ENCODE measurements at places on chromosomes 2 and 18.

GRCh38 chr18:37231251-37231650, 334.3 kb downstream of the CELF4 start:
- DNase-seq, result no peak

- DNase-seq, result no peak
Measured at GRCh38 chr18:74511823-74512222, 15.7 kb downstream of the CNDP2 start.

DNA sequence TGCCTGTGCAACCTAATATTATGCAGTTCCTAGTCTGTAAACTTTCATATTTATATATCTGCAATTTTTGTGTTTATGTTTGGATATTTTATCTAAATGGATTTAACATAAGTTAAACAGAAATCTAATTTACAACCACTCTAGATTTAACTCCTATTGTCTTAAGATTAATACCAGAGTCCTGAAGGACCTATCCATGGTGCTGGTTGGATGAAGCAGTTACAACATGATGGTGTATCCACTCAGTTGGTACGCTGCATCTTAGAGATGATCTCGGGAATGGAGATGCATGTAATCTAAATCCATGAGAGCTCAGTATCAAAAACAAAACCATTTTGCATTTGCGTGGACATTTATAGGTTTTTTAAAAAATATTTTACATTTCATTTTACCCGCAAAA, 745.9 kb upstream of the SLC8A1 start:
- DNase-seq, result no peak

GRCh38 chr2:219118504-219118903, 42.1 kb downstream of the NHEJ1 start:
- no peak for DNase-seq

DNA sequence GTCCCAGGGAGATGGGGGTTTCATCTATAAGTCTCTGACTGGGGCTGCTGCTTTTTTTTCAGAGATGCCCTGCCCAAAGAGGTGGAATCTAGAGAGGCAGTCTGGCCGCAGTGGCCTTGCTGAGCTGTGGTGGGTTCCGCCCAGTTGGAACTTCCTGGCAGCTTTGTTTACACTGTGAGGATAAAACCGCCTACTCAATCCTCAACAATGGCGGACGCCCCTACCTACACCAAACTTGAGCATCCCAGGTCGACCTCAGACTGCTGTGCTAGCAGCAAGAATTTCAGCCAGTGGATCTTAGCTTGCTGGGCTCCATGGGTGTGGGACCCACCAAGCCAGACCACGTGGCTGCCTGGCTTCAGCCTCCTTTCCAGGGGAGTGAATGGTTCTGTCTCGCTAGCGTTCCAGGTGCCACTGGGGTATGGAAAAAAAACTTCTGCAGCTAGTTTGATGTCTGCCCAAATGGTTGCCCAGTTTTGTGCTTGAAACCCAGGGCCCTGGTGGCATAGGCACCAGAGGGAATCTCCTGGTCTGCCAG, 152.6 kb upstream of the CYP26B1 start:
- no peak for DNase-seq

DNA sequence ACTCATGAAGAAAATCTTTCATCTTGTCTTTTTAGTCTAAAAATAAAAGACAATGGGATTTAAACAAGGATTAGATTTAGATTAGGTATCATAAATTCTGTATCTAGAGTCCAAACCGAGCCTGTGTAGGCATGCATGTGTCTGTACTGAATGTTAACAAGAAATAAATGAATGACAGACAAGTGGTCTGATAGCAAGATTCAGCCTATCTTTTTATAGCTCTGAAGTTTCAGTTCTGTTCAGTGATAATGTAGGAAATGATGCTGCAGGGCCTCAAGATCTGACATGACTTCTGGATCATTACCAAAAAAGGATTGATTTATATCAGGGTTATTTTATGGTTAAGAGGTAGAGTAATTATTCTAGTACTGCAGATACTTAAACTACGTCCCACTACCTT, 137.0 kb upstream of the ATP5MC3 start:
- no peak for DNase-seq

GRCh38 chr2:102336502-102336945, 19.1 kb upstream of the IL18R1 start:
- DNase-seq, result no peak

GRCh38 chr18:63022429-63023022, 297.0 kb downstream of the BCL2 start:
- no peak for DNase-seq

- no peak for DNase-seq
Measured at GRCh38 chr2:197236816-197237215, 73.8 kb downstream of the ANKRD44 start.

- DNase-seq, result no peak
Measured at GRCh38 chr18:47701134-47701533, 229.3 kb downstream of the SMAD2 start.

GRCh38 chr2:111975819-111976218, 77.4 kb downstream of the MERTK start:
- DNase-seq, result no peak

DNA sequence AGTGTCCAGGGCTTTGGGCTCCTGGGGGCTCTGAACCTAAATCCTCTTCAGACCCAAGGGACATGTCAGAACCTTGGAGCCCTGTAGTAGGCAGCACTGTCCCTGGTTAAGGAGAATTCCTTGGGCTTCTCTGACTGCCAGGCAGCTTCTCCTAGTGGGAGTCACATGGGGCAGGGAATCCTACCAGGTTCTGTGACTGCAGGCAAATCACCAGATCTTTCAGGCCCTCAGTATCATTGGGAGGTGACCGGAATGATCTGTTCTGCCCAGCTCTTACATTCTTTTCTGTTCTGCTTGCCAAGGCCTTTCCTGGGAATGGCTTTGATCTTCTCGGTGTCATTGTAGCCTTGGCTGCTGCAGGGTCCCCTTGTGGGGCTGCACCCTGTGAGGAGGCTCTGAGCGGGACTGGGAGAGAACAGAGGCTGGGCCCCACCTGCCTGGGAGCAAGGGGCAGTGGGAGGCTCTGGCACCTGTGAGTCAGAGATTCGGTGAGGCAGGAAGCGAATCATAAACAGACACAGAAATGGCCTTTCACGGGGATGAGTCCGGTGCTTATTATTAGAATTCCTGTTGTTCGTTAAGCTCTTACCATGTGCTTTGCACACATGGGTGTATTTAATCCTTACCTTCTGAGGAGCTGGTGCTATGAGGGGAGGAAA, 14.1 kb downstream of the CEP68 start:
- DNase-seq, result no peak

- no peak for DNase-seq
Measured at GRCh38 chr2:145910416-145910815, 1390.5 kb upstream of the ZEB2 start.

DNA sequence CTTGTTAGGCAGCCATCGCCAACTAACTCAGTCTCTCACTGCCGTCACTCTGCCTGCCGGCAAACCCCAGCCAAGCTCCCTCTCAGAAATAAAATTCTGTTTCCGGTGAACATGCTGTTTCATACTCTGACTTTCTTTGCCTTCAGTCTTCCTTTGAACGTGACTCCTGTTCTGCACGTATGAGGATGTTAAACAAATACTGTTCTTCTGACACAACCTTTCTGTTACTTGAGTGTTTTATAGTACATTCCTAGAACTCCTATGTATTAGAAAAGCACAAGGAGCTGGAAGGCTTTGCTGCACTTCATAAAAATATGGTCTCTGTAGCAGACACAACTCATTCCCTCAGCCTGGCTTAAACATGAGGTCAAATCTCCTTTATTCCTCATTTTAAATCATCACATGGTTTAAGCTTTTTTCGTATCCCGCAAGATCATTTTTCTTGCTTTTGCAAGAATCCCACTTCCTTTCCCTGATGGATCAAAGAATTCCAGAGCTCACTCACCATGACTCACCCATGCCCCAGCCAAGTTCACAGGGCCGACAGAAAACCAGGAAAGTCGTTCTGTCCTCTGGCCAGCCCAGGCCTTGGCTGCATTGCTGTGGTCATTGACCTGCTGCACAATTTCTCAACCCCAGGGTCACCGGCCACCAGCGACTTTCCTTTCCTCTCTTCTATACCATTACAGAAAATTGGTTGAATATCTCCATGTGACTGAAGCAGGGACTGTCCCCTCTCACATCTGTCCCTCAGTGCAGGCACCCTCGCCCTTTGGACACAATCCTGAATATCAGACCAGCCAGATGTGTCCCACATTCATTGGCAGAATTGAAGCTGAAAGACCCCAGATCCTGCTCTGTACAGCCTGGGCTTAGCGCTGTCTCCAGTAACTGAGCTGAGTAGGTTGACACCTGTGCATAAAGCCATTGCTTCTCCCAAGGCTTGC, 183.1 kb upstream of the ARL4C start:
- peak; percentile 33 for DNase-seq

GRCh38 chr18:66280470-66280869, 323.4 kb downstream of the CDH19 start:
- DNase-seq, result no peak

- no peak for DNase-seq
Measured at GRCh38 chr2:9842487-9843228, 616 bp upstream of the TAF1B start.

- DNase-seq, result no peak
Measured at GRCh38 chr2:169072163-169072925, 3.0 kb downstream of the DHRS9 start.

GRCh38 chr2:169225906-169226305, 136.4 kb downstream of the LRP2 start:
- no peak for DNase-seq

DNA sequence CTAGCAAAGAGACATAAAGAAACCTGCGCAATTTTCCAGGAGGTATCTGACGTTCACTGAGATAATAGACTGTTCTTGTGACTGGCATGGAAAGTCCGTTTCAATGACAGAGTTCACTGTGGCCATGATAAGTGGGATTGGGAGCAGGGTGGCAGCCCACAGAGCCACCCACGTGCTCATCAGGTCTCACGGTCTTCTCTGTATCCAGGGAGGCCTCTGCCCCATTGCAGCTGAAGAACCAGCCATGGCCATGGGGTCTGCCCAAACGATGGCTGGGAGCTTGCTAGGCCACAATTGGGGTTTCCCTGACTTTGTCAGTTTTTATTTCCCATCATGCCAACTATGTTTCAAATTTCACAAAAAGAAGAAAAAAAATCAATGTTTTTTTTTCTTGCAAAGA, 57.2 kb downstream of the PDCL3 start:
- DNase-seq, result no peak

DNA sequence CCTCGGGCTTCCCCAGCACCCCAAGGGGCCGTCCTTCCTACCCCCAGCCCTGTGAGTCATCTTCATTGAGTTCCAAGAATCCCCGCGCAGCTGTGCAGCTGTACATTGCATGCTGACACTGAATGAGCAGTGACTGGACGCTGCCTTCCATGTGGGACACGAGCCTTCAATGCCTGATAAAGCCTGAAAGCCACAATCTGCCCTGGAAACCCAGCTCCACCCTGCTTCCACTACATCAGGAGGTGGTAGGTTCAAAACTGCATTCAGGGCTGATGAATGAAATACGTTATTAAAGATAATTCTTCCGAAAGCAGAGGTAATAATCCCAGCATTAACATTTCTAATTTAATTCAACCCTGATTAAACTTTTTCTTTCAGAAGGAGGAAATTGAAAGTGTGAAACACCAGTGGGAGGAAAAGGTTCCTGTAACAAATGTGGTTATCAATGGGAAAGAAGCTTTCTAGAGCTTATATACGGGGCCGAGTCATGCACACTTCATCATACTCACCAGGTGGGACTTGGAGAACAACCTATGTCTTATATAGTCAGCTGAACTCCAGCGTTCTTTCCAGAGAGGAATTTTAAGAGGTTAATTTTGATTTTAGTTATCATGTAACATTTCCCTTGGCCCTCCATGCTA, 360.1 kb downstream of the LPIN1 start:
- peak; percentile 62 for DNase-seq

GRCh38 chr18:79951545-79952455, at the start of gene SLC66A2:
Gene SLC66A2, minus strand, starts transcription at chr18:79951653. Its CDS starts 727 bp downstream, at chr18:79950926.
- peak; percentile 25 for DNase-seq

GRCh38 chr2:128534688-128535392, 216.2 kb upstream of the HS6ST1 start:
- no peak for DNase-seq

GRCh38 chr2:162244541-162245031, 1.3 kb upstream of the FAP start:
- DNase-seq, result no peak

GRCh38 chr2:168426861-168427260, 29.2 kb upstream of the CERS6 start:
- DNase-seq, result no peak

DNA sequence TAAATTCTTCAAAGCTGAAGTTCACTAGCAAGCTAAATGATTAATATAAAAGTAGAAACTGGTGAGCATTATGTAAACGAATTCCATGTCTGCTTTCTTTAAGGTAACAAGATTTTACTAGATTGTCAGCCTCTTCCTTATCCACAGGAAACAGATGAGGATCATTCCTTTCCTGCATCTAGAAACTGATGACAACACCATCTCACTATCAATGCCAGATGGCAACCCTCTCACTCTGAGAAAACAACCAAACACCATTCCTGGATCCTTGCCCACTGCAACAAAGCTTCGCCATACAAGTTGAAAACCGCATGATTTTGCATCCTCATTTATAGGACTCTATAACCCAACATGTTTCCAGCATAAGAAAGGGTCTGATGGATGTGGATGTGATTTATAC, 122.9 kb downstream of the ZNF521 start:
- no peak for DNase-seq

- DNase-seq, result no peak
Measured at GRCh38 chr2:29723255-29724001, 198.0 kb downstream of the ALK start.

- DNase-seq, result no peak
Measured at GRCh38 chr2:230928701-230929380, 3.8 kb upstream of the GPR55 start.

DNA sequence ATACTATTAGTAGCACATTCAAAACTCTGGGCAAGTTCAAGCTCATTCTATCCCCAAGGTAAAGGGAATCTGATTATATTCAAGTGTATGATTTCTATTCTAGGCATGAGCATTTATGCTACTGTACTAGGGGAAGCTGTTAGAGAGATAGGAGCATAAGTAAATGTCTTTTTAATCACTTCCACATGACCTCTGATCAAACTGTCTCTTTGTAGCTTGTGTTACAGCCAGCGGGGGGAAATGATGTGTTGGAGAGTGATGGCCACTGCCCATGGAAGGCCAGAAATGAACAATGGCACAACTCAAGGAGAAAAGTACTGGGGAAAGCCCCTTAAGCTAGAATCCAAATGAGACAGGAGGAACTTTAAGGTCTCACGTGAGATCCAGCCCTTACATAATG, 894.9 kb upstream of the CDH2 start:
- no peak for DNase-seq

DNA sequence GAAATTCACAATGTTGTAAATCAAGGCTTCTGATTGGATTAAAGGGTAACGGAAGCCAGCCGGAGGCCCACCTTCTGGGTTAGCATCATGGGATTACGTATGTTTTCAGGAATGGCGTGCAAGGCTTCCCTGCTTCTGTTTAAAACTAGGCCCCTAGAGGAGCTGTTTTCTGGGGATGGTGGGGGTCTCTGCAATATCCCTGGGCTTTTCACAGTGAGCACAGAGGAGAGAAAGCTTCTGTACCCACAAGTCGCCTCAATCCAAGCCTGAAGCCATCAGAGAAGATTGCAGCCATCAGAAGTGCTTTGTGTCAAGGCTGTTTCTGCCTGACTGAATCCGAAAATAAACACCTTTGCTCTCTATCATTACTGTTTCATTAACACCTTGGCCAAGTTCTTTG, 226.9 kb upstream of the SMIM21 start:
- no peak for DNase-seq

All from GOT3 (cell line).